ENCODE measurements at places on chromosomes 4 and X.

DNA sequence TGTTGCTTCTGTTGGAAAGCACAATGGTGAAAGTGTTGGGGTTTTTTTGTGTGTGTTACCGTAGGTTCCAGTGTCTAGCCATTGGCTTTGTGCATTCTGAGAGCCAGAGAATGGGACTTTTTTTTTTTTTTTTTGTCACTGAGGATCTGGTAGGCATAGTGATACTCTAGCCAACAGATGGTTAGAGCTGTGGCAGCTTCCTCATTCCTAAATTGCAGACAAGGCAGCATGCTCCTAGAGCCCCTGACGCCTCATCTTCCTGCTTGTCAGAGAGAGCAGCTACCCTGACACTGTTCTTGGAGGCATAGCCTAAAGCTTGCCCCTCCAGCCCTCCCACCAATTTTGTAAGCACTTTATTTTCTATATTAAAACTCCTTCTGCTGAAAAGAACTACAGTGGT lies 27.0 kb downstream of the ARHGEF9 start:
- DNase-seq: no peak

GRCh38 chr4:6063684-6064083 lies 45.5 kb upstream of the C4orf50 start:
- DNase-seq: no peak

- no peak for DNase-seq
Observed at GRCh38 chr4:139961344-139961946, 192.5 kb downstream of the MAML3 start.

DNA sequence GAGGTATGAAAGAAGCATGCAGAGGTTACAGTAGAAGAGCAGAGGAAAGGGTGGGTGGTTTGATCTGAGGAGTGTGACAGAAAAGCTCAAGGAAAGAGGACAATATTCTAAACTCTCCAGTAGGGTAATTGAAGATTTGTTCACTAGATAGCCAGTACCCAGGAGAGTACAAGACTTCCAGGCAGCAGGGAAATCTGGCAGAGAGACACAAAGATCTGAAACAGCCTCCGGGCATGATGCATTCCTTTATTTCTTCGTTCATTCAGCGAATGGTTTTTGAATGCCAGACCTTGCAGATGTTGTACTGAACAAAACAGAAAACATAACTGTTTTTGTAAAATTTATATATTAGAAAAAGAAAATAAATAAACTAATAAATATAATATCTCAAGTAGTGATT lies 766.6 kb downstream of the FAT4 start:
- no peak for DNase-seq

- DNase-seq: no peak
Observed at GRCh38 chr4:139907001-139907809, 241.6 kb downstream of the MGST2 start.

- DNase-seq: no peak
Observed at GRCh38 chr4:124684301-124684700, 28.2 kb downstream of the ANKRD50 start.

DNA sequence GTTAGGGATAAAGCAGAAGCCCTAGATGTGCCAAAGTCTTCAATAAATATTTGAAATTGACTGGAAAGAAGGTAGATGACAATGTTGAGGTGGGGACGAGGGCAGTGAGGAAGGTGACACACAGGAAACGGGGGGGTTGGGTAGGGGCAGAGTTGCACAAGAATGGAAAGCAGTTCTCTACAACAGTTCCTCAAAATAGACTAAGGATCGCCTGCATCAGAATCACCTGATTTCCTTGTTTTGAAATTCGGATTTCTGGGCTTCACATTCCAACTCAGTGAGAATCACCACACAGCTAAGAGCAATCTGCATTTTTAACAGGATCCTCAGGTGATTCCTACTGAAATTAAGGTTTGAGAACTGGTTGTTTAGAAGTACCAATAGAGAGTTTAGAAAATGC lies 70.6 kb downstream of the ARFIP1 start:
- DNase-seq: no peak

GRCh38 chr4:56184214-56184613 lies 203.1 kb downstream of the AASDH start:
- DNase-seq: no peak

DNA sequence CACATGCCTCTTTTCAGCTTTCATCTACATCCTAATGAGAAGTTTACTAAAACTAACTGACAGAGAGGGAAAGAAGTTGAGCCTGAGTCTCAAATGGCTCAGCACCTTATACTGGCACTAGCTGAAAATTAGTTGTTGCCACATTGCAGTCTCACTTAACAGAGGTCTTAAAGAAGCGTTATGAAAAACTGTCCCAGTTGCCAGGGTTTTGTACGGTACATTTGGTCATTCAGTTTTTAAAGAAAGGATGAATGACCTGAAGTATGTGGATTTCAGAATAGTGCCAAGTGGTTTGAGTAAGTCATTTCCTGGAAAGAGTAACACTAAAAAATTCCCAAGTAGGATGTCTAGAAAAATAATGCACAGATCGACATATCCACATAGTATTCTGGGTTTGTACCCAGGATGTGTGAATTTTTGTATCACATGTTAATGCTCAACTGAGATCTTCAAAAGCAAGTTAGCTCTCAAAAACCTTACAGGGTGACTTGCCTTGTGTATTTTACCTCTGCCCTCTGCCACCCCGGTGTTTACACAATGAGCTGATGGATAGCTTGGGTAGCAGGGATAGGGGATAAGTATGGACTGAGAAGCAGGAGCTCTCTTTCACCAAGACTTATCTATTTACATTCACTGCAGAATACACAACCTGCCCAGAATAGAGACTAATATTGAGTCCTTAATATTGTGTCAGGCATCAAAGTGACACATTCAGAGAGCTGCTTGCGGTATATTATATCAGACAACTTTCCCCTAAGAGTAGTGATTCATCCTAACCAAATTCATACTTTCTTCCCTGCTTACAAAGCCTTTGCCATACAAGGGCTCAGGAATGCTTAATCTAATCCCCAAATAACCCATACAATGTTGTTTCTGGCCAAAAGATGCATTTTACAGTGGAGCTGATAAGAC lies 1075.7 kb upstream of the PABPC4L start:
- DNase-seq: no peak

- peak; percentile 54 for DNase-seq
Observed at GRCh38 chr4:6772223-6772928, 10.2 kb upstream of the KIAA0232 start.

GRCh38 chrX:21509912-21510311 lies 135.7 kb downstream of the CNKSR2 start:
- no peak for DNase-seq

DNA sequence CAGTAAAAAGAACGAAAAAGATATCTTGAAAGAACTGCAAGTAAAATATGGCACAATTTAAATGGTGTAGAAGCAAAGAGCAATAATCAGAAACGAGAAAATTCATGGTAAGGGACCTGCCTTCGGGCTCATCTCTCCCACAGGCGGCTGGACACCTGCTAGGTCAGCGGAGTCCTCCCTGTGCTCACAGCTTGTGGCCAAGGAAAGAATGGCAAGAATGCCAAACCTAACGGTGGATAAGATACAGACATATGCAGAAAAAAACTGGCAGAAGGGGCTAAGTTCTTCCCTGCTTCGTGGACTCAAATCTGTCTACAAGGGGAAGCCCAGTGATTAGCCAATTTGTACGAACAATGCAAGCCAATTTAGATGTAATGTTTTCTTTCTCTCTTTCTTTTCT lies 152.1 kb upstream of the VCX start:
- no peak for DNase-seq

- DNase-seq: peak; percentile 44
Observed at GRCh38 chrX:110665223-110666002, 130.2 kb downstream of the CHRDL1 start.

GRCh38 chrX:56804867-56805266 lies 75.8 kb downstream of the NBDY start:
- DNase-seq: no peak

- no peak for DNase-seq
Observed at GRCh38 chr4:69793732-69794131, 33.3 kb upstream of the SULT1B1 start.

GRCh38 chr4:80812145-80812544 lies 218.4 kb upstream of the BMP3 start:
- no peak for DNase-seq

GRCh38 chrX:10110984-10111363 lies 45.8 kb upstream of the CLCN4 start:
- DNase-seq: peak; percentile 11

GRCh38 chrX:79259073-79259689 lies 108.0 kb downstream of the ITM2A start:
- peak; percentile 0 for DNase-seq

GRCh38 chr4:37890801-37891259 lies at the start of gene TBC1D1:
TSS of gene TBC1D1 (plus strand) at chr4:37891084. CDS start at chr4:37902096, 11,012 bp downstream.
- DNase-seq: peak; percentile 37

DNA sequence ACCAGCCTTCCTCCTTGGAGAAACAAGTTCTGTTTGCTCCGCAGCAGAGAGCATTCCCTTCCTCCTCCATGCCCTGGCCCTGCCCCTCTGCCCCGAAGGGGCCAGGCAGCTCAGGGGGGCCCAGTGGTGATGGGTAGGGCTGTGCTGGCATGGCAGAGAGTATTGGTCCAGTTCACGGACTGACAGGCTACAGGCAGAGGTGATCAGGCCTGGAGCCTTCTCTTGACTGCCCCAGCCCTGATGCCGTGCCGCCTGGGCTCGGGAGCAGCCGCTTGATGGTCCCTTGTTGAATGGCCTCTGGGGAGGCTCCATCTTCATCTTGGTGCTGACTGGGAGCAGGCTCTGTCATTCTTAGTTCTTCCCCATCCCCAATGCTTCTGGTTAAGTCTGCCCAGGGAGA lies 9.6 kb downstream of the NLGN3 start:
- DNase-seq: no peak

- no peak for DNase-seq
Observed at GRCh38 chr4:13461191-13461905, 22.8 kb downstream of the RAB28 start.

DNA sequence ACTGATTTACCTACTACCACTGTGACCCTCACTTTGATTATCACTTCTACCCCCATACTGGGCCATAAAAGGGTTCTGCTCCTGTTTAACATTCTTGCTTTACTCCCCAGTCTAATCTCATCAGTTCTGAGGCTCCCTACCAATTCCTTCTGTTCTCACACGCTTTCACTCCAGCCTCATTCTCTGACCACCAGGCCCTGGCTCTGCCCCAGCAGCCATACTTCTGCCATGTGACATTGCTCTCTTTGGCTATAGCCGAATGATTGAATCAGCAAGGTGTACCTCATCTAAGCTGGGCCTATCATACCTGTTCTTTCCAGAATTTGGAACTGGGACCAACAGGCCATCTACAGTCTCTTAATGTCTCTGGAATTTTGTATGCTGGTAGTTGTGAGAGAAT lies 14.4 kb upstream of the ELF2 start:
- DNase-seq: no peak

DNA sequence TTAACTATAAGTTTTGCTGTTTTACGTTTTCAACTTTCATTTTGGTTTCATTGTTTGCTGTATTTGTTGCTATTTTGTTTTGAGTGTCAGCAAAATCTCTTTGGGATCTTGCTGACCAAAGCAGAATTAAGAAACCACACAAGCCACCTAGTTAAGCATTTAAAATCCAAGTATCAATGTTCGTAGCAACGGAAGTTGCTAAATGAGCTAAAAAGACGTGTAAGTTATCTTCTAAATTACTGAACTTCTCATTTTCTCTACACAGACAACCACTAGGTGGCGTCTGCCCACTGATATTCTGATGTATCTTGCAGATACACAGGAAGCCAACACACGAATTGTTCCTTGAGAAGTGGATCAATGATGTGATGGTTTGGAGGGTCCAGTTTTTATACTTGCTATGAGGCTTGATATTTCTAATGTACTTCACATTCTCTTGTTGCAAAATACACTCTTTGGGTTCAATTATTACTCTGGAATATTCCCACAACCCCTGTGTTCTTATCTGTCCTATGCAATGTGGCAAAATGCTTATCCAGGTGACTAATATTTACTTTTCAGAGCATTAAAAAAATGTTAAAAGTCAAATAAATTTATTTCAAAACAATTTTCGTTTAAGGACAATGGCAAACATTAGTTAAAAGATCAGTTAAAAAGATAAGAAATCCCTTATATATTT lies 250.5 kb downstream of the TECRL start:
- DNase-seq: peak; percentile 47

DNA sequence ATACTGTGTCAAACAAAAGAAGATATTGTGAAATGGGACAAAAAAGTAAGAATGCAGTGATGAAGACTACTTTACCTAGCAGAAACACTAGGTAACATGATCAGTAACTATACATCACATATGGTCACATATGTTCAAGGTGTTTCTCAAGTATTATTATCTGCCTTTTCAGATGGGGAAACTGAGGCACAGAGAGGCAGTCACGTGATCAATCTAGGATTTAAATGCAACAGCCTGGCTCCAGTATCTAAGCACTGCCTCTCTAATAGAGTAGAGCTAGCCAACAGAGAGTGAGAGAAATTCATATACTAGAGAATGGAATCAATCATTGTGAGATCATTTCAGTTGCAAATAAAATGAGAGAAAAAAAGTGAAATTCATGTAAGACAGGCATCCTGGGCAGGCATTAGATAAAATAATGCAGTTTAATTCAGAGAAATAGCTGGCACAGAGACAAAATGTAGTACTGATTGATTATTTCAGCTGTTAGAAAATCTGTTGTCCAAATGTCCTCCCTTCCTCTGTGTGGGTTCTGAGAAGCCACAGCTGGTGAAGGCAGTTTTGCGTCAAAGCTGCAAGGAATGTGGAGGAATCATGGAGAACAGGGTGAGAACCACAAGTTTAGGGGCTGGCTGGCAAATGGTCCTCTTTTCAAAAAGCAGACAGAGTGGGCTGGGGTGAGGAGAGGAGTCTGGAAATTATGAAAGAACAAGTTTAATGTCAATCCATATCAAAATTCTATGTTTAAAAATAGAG lies 26.0 kb downstream of the SMIM43 start:
- DNase-seq: no peak

DNA sequence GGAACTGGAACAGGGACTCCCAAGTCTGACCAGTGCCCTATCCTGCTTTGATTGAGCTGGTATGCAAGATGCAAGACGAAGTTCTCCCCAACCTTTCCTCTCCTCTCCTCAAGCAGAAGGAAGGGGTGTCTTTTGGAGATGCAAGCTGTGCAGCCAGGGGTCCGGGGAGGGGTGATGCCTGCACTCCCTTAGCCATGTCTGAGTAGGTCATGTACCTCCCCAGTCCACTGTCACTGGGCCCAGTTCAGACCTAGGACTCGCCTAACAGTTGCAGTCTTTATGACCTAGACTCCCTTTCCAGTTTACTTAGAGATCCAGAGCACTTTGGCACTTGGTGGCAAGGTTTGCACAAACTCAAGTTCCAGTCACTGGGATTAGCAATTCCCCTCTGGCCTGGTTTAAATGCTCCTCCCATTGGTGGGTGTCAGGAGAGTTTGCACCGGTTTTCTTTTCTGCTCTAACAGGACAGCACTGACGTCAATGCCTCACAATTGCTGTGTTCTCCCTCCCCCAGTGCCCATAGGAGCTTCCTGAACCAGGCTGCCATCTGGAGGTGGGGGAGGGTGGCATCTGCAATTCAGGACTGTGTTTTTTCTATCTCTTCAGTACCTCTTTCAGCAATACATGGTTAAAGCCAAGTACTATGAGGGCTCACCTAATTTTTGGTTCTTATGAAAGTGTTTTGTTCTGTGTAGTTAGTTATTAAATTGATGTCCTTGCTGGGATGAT lies 782.2 kb downstream of the ARAP2 start:
- no peak for DNase-seq

GRCh38 chr4:2363951-2364653 lies 54.3 kb downstream of the ZFYVE28 start:
- DNase-seq: no peak

- no peak for DNase-seq
Observed at GRCh38 chrX:154548028-154548316, 552 bp downstream of the IKBKG start.

- no peak for DNase-seq
Observed at GRCh38 chr4:57078685-57079521, 31.3 kb downstream of the IGFBP7 start.

Data from small intestine (tissue), 16 donors.